Activated CD4-positive, CD25-positive, alpha-beta regulatory T cell (primary cell): ENCODE measurements at places on chromosomes 7 and 10.
A peak's percentile ranks its signal among the peaks of the same experiment; 100 is the strongest.

GRCh38 chr7:128986609-128987008, 48.9 kb downstream of the IRF5 start:
- no peak for DNase-seq

GRCh38 chr7:15345216-15345615, 216.6 kb downstream of the AGMO start:
- DNase-seq: no peak

DNA sequence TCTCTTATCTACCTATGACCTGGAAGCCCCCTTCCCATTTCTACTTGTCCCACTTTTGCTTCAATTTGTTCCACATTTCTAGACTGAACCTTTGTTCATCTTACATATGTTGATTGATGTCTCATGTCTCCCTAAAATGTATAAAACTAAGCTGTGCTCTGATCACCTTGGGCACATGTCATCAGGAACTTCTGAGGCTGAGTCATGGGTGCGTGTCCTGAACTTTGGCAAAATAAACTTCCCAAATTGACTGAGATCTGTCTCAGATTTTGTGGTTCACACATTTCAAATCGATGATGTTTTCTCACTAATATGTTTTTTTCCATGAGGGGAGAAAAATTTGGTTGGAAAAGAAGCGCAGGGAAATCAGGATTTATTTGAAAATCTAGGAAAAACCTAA, 406.2 kb upstream of the LRRTM3 start:
- DNase-seq: no peak

- DNase-seq: peak; percentile 30
Observed at GRCh38 chr10:11180228-11180627, 162.6 kb downstream of the CELF2 start.

DNA sequence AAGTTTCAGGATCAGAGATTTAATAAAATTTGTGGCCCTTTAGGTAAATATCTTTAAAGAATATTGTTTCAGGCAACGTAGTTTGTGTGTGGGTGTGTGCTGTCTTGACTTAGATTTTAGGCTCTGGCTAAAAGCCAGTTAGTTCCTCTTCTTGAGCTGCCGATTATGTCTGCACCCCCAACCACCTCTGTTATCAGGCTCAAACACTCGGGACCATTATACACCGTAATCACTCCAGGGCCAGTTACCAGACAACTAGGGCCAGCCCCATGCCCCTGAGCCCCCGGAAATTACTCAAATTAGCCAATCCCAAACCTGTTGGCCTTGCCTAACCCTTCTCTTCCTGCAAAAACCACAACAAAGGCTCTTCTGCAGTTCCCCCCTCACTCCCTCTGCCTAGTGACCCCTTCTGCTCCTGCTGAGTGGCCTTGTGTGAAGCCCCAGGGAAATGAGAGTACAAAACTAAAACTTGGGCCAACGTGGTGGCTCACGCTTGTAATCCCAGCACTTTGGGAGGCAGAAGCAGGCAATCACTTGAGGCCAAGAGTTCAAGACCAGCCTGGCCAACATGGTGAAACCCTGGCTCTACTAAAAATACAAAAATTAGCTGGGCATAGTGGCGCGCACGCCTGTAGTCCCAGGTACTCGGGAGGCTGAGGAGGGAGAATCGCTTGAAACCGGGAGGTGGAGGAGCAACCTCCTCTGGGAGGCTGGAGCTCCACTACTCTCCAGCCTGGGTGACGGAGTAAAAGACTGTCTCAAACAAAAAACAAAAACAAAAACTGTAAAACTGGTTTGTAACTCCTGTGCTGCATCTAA, 9.2 kb upstream of the HNRNPF start:
- no peak for DNase-seq

- no peak for DNase-seq
Observed at GRCh38 chr10:6091630-6092029, 2.8 kb downstream of the RBM17 start.

GRCh38 chr7:121954803-121955202, 81.8 kb downstream of the PTPRZ1 start:
- no peak for DNase-seq

DNA sequence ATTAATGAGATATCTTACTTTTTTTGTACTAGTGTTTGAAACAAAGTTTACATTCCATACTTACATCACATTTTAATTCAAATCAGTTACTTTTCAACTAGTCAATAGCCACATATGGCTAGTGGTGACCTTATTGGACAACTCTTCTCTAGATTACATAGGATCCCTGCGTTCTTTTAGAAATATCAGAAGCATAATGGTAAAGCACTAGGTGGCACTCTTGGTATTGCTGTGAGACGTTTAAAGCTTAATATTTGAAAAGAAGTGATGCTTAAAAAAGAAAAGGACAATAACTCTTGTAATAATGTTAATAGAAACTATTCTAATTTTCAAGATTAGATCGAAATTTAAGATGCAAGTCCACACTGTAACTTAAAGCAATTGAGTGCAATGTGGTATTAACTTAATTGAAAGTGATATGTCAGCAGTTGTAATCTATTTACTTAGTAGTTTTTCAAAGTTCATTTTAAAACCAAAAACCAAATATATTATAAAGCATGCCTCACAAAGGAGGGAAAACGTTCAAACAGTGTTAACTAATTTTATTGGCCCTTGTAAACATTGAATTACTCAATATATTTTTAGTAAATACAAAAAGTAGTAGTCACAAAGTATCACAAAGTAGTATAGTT, 339.1 kb downstream of the ATRNL1 start:
- no peak for DNase-seq

DNA sequence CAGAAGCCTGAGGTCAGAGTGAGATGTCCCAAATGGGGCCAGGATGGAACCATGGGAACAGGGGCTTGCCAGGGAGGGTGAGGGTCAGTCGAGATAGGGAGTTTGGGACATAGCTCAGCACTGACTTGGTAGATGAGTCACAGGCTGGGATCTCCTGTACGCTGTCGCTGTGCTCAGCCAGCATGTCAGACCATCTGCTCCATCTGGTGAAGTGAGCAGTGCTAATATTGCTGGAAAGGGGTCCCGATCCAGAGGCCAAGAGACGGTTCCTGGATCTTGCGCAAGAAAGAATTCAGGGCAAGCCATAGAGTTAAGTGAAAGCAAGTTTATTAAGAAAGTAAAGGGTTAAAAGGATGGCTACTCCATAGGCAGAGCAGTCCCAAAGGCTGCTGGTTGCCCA, 505.6 kb downstream of the GALNT17 start:
- no peak for DNase-seq

DNA sequence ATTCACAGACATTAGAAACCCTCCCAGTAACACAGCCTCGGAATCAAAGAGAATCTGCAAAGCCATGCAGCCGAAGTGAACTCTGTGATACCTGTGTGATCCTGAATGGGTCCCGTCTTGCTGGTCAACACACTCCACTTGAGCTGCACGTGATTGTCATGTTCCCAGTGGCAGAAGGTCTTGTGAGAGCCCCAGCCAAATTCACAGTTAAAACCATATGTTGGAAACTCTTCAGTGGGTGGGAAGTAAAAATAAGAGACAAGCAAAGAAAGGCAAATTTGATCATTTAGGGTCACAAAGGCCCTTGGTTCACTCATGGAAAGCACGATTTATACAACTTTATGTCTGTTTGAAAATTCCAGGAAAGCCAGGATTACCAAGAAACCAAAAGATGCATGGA, 142.3 kb downstream of the NRP1 start:
- no peak for DNase-seq

DNA sequence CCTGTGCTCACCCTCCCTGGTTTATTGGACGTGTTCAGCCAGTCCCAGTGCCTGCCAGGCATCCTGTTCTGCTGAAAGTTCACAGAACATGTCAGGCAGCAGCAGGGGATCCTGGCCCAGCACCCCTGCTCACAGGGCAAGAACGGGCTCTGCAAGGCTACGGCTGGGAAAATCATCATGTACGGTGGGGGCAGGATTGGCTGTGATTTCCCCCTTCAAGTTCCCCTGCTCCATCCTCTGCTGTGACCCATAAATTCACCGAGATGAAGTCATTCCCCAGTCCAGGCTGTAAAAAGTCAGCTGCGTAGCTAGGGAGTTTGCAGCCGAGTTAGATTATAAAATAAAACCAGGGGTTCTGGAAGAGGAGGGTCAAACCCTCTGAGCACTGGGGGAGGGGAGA, 484.1 kb upstream of the ZMIZ1 start:
- no peak for DNase-seq

DNA sequence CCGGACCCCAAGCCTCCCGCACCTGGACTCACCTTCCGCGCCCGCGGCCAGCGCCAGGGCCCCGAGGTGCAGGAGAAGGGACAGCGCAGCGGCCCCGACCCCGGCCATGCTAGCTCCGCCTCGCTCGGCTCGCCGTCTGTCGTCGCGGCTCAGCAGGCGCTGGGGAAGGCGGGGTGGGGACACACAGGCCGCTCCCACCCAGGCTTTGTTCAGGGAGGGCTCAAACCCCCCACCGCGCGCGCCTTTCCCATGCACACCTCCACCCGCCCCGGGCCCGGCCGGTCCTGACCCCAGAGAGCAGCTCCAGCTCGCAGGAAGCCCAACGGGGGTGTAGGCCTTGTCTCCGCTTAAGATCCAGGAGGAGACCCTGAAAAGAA, at the start of gene KCP:
Gene KCP (minus strand): TSS at position 141 of the 377 bp plus-strand sequence. CDS start 33 bp downstream, at position 108.
- DNase-seq: no peak

- no peak for DNase-seq
Observed at GRCh38 chr7:128171-129080, 63.9 kb upstream of the FAM20C start.

- no peak for DNase-seq
Observed at GRCh38 chr7:28016297-28016696, 164.3 kb downstream of the JAZF1 start.

- DNase-seq: no peak
Observed at GRCh38 chr10:77180104-77180503, 457.5 kb downstream of the KCNMA1 start.

GRCh38 chr10:23204773-23205172, 12.7 kb downstream of the PTF1A start:
- no peak for DNase-seq

DNA sequence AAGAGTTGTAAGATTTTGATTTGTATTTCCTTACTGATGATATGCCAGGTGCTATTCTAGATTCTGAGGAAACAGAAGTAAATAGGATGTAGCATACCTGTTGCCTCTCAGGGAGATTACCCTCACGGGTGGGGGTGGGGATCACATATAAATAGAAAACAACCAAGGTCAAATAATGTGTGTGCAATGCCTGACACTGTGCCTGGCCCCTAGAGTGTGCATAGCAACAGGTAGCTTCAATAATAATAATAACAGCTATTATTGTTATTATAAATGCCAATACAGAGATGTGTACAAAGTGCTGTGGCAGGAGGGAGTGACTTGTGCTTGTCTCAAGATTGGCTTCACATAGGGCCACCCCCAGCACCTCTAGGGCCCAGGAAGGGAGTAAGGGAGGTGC, 24.0 kb downstream of the CNNM1 start:
- DNase-seq: no peak

DNA sequence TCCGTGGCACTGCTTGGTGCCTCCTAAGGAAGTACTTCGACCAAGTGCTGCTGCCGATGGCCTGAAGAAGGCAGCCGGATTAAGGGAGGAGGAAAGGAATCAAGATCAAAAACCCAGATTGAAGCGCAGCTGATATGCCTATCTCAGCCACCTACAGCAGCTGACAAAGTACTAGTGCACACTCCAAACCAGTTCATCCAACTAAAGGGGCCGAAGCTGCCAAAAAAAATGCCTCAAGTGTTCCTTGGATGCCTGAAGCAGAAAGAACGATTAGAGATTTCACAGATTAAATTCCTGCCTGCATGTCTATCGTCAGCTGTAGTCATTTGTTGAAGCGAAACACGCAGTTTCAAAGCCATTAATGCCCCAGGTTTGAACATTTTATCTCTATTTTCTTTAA, 65.7 kb downstream of the TNRC18 start:
- DNase-seq: no peak

DNA sequence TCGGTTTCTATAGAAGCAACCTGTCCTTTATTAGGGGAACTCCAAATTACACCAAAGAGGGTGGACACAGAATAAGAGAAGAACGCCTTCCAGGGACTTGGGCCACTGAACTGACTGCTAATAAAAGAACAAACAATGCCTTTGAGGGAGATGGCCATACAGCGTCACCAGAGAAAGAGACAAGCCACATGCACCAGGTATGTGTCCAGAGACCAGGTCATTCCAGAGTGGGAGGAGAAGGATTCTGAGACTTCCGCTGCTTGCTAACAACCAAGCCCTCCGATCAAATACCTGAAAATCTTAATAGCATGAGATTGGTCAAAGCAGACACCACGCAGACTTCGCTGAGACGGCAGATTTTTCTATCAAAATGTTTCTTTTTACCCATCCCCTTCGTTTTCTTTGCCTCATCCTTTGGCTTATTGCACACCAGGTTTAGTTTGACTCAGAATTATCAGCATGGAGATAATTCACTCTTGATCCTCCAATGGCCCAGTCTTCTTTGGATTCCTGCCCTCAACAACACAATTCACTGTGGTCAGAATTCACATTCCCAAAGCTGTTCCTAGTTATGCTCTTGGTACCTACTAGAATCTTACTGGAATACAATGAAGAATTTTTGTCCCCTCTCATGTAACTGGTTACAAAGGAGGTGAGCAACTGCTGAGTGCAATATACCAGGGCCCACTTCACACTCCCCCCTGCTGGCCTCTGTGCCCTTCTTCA, 87.4 kb upstream of the DDC start:
- no peak for DNase-seq

GRCh38 chr10:77445547-77445946, 192.1 kb downstream of the KCNMA1 start:
- no peak for DNase-seq

DNA sequence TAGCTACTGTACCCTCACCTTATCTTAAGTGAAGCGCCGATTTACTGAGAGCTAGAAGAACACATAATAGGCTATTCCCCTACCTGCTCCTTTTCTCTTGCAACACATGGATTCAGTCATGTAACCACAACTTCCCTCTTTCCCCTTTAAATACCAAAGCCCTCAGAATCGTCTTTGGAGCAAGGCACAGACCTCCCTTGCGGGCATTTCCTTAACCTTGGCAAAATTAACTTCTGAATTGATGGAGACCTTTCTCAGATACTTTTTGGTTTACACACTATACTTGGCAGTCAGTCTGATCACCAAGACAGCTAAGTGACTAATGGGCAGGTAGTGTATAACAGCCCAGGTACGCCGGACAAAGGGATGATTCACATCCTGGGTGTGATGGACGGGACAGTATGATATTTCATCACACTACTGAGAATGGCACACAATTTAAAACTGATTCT, 72.7 kb upstream of the SEC61G start:
- no peak for DNase-seq

DNA sequence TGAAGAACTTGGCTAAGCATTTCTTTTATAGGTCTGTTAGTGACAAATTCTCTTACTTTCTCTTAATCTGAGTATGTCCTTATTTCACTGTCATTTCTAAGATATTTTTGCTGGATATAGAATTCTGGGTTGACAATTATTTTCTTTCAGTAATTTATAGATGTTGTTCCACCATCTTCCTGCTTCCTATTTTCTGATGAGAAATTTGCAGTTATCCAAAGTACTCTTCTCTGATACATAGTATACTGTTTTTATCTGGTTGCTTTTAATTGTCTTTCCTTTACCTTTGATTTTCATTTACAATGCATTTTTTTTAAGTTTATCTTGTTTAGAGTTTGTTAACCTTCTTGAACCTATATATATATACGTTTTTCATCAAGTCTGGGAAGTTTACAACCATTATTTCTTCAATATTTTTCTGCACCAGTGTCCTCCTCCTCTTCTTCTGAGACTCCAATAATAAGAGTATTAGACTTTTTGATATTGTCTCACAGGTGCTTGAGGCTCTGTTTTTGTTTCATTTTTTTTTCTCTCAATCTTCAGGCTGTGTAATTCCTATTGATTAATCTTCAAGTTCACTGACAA, 101.6 kb upstream of the INSIG1 start:
- DNase-seq: no peak
